ENCODE measurements at places on chromosomes 4 and X.
A peak's percentile ranks its signal among the peaks of the same experiment; 100 is the strongest.

GRCh38 chr4:123659730-123660129, 263.1 kb downstream of the SPRY1 start:
- DNase-seq: no peak

GRCh38 chr4:113579360-113579759, 182.2 kb downstream of the CAMK2D start:
- DNase-seq: no peak

GRCh38 chrX:56281789-56282188, 49.6 kb downstream of the KLF8 start:
- DNase-seq: peak; percentile 3

DNA sequence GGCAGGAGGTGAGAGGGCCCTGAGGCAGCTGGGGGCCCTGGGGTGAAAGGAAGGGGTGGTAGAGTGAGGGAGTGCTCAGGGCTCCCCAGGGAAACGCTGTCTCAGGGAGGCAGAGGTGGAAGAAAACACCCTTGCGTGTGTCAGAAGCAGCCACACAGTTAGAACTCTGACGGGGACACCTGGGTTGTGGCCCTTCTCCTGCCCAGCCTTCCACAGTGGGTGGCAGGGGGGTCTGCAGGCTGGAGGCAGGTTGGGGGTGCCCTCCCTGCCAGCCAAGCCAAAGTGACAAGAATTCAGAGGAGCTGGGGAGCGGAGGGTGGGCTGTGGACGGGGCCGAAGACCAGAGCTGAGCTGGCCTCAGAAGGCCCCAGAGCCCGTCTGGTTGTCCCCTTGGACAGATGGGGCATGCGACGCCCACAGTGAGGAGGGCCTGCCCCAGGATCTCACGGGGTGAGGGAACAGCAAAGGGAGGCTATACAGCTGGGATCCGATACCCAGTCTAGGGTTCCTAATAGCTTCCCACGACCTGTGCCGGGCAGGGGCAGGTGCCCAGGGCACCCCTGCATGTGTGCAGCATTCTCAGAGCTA, 105.2 kb upstream of the ADRA2C start:
- no peak for DNase-seq

DNA sequence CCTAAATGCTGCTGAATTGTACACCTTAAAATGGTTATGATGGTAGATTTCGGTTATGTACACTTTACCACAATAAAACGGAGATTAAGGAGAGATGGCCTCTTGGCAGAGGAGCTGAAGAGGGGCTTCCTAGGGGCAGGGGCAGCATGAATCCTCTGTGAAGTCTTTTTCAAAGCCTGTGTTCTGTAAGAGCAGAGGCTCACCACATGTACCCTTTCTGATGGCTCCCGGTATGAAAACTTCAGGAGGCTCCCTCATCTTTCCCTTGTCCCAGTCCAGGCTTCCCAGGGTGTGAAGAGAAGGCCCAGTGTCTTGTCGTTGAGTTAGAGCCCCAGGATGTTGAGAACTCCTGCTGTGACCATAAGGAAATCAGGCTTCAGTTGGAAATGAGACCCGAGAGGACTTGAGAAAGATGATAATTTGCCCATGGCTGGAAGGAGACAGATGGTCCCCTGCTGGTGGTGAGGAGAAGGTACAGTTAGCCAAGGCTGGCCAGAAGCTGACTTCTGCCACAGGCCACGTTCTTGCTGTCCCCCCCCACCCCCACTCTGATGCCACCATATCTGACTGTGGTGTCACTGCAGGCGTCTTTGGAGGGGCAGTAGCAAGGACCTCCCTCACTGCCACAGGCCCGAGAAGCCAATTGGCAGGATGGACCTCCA, 31.8 kb upstream of the MTM1 start:
- DNase-seq: no peak

DNA sequence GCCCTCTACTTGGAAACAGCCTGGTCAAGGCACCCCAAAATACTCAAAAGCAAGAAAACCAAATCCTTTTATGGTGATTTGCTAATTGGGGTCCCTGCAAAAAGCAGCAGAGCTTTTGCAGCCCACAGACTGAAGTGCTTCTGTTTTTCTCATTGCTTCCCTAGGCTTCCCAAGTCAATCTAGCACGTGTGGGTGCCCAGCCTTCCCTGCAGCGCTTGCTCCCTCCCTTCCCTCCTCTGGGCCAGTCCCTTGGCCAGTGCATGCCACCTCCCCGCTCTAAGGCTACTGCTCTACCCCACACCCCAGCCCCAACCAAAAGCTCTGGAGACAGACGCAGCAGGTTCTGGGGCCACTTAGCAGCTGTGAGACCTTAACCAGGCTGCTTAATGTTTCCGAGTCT, 53.6 kb downstream of the ANAPC4 start:
- DNase-seq: no peak

DNA sequence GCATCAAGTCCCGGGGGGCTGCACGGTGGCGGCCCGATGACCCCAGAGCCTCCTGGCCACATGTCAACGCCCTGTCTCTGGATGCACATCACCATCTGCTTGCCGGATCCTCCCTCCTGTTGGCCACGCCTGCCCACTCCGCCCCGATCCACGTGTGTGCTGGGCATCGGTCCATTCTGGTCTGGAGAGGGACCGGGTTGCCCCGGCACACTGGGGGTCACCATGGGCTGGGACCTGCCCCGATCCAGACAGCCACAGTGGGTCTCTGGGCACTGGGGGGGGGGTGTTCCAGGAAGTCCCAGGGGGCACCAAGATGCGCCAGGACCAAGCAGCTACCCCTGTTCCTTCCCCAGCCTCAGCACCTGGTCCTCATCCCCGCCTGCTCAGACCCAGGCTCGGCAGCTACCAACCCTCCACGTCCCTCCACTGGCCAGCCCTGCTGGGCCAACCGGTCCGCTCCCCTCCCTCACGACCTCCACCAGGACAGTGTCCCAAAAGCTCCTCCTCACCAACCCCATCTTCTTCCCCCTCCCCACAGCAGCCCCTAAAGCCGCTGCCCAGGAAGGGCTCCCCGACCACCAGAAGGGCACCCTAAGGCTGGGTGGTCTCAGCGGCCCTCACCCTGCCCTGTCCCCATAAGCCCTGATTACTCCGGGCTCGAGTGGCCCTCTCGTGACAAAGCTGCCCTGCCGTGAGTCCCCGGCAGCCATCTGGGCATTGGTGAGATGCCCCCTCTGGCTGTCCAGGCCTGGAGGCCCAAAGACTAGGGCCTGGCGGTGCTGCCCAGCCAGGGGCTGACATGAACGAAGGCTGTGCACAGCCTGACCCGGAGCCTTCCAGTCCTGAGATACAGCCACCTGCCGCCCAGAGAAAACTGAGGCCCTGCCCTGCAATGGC, 4.6 kb downstream of the CTBP1 start:
- no peak for DNase-seq

- DNase-seq: no peak
Measured at GRCh38 chr4:107825072-107825824, 516 bp downstream of the SGMS2 start.

DNA sequence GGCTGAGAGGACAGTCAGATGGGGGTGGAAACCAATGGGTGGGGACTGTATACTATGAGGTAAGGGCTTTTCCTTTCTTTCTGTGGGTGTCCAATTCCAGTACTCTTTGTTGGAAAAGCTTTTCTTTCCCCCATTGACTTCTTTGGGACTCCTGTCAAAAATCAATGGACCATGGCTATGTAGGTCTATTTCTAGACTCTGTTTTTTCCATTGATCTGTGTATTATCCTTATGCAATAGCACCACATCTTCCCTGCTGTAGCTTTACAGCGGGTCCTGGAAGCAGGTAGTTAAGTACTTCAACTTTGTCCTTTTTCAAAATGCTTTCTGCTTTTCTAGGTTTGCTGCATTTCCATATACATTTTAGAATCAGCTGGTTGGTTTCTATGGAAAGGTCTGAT, 11.8 kb upstream of the CPLX1 start:
- no peak for DNase-seq

DNA sequence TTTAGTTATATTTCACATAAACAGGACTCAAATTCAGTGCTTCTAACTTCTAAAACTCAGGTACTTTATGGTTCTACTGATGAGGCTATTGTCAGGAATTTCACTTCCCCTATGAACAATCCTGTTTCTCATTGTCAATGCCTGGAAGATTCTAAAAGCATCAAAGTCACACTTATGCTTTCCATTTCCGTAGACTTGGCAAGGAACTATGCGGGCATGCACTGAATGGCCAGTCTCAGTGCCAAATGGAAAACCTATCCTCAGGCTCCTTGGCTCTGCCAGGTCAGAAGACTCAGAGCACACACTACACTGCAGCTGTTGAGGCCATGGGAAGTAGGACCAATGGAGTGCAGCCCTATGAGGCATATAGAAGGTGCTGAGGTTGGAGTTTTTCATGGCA, 97.0 kb upstream of the PTPN13 start:
- no peak for DNase-seq

- DNase-seq: no peak
Measured at GRCh38 chr4:75069493-75070074, 136.7 kb downstream of the PARM1 start.

GRCh38 chrX:31423609-31424189, 351.9 kb upstream of the FTHL17 start:
- DNase-seq: no peak

GRCh38 chr4:45317739-45318138, 591.4 kb upstream of the GNPDA2 start:
- no peak for DNase-seq

DNA sequence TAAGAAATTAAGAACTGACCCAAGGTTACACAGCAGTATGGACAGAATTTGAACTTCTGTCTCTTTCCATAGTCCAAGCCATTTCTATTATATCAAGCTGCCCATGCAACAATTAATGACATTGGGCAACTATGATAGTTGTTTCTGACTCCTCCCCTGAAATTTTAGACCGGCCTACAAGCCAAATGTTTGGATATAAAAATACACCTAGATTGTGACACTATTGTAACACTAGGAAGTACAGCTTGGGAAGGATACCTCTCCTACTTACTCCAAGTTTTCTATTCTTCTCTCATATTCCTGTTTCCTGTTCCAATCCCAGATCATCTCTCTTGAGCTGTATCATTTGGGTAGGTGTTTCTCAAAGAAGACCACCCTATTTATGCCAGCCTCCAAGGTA, 43.5 kb downstream of the RCHY1 start:
- no peak for DNase-seq

DNA sequence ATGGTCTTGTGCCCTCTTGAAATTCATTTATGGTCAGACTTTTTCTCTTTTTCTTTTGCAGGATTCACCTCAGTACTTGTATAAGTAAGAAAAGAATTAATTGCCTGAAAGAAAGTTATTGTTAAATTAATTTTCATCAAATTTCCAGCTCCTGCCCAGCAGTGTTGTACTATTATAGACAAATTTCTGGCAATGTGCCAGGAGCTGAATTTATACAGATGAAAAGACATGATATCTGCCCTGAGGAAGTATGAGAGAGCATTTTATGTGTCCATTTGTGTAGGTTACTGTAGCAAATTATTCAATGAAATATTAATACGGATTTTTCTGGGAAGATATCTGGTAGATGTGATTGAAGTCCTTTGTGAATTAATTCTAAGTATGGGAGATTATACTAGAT, 2371.5 kb upstream of the TENM3 start:
- no peak for DNase-seq

DNA sequence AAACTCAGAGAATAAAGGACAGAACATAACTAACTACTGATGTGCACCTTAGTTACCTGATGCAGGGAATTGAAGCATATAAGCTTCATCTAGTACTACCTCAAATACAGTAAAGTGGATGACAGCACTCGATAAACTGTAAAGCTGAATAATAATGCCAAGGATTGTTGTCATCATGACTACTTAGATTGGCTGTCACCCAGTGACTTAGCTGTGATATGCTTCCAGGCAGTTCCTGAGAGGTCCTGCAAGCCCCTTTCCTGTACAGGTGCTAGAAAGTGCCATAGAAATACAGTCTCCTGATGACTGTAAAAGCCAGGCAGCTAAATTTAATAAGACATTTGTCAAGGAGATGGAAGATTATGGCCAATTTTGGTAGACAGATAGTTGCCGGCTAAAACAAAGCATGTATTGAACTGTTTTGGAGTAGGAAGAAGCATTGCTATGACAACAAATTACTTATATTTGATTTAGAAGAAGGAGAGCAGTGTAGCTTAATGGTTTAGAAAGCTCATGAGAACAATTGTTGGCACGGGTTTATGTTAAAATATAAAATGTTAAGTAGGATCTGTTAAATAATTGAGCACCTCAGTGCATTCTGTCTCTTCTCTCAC, 29.7 kb downstream of the TMEM164 start:
- no peak for DNase-seq

GRCh38 chr4:27117453-27117852, 256.8 kb downstream of the STIM2 start:
- DNase-seq: no peak

- no peak for DNase-seq
Measured at GRCh38 chrX:150768132-150768485, 74.9 kb downstream of the MTMR1 start.

DNA sequence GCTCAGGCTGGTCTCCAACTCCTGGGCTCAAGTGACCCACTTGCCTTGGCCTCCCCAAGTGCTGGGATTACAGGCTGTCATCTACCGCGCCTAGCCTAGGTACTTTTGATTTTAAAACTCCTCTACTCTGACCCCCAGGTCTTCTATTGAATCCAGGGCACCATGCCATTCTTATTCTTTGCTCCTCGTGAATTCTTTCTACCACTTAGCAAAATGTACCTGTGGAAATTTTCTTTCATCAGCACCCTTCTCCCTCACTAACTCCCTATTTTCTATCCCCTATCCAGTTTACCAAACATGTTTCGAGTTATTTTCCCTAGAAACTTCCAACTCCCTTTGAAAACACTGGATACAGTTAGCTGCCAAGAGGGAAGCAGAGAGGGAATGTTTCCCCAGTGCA, 60.0 kb upstream of the RAPGEF2 start:
- no peak for DNase-seq

DNA sequence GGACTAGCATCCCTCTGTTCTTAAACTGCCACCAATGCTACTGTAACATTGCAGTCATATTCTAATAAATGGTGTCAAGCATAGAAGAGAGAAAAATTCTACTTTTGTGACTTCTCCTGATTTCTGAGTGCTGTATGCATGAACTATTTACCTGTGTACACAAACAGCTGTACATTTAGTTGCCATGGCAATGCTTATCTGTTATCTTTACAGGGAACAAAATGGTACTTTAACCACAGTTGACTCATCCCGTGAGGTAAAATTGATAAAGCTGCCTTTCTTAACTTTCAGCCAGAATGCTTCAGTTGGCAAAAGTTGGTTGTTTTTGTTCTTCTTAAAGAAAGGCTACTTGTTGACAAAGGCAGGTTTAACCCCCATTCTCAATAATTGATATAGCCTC, 587.5 kb upstream of the MAGEB2 start:
- DNase-seq: no peak

DNA sequence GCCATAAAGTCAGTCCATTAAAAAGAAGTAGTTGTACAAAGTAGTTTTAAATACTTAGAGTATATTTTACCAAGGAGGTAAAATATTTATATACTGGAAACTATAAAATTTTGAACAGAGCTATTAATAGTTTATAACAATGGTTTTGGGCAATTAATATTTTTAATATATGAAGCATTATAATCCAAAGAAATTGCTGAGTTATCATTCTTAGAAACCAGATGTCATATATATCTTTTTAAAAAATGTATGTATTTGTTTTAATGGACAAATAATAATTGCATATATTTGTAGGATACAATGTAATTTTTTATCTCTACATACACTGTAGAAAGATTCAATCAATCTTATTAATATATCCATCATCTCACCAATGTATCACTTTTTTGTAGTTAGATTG, 207.8 kb downstream of the CXXC4 start:
- DNase-seq: no peak

Measured in activated CD4-positive, alpha-beta T cell treated with anti-CD3 and anti-CD28 coated beads, Interleukin-2, amount 50 U/mL, for 48 hours (primary cell).